ENCODE measurements at places on chromosomes 3 and 15.

- no peak for DNase-seq
These were observed 88.7 kb upstream of the MRPL3 start for GRCh38 chr3:131591394-131592014.

GRCh38 chr15:71278989-71279756 is 163.9 kb downstream of the THSD4 start:
- no peak for DNase-seq

GRCh38 chr3:71863563-71864190 is 78.7 kb upstream of the PROK2 start:
- DNase-seq = no peak

- no peak for DNase-seq
These were observed 56.1 kb upstream of the CACNA2D3 start for GRCh38 chr3:54066253-54066652.

GRCh38 chr15:57235873-57236272 is 140.4 kb upstream of the CGNL1 start:
- no peak for DNase-seq

DNA sequence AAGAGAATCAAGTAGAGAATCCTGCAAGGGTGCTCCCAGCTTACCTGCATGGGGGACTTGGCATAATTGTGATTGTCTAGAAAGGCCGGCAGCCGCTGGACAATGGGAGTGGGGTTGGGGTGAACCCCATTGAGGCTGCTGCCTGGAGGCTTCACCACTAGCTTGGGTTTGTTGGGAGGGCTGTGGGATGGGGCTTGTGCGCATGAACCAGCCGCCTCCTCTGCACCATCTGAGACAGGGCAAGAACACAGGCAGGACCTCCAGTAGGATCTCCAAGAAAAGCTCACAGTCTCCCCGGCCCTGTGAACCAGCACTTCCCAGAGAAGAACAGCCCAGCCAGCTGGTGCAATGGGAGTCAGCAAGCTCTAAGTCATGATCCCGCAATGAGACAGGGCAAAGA is 39.8 kb downstream of the SEMA3G start:
- no peak for DNase-seq

- no peak for DNase-seq
These were observed 44.5 kb downstream of the CTDSPL start for GRCh38 chr3:37905987-37906674.

DNA sequence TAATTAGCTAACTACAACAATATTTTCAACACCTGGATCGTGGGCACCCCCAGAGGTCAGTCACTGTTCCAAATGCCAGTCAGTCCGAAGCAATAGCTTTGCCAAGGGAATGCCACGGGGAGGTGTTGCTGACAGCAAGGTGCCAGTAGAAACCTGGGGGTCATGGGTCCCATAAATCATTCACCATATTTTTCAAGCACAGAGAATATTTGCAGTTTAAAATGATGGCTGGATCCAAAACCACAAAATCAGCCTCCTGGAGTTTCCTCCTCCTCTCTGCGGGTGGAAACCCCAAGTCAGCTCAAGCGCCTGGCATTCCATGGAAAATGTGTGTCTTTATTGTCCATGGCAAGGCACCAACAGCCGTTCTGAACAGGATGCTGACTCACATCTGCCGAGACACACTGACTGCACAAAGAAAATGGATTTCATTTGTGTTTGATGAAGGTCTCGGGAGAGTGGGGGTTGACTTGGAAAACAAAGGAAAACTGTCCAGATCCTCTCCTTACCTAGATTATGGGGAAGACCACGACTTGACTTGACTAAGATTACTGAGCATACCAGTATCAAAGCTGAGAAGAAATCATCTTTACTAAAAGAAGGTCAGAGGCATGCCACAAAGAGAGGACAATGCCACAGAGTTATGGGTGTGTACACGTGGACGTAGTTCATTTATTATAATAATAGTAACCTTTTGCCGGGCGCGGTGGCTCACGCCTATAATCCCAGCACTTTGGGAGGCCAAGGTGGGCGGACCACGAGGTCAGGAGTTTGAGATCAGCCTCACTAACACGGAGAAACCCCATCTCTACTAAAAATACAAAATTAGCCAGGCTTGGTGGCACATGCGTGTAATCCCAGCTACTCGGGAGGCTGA is 26.4 kb downstream of the ANXA2 start:
- DNase-seq = no peak

DNA sequence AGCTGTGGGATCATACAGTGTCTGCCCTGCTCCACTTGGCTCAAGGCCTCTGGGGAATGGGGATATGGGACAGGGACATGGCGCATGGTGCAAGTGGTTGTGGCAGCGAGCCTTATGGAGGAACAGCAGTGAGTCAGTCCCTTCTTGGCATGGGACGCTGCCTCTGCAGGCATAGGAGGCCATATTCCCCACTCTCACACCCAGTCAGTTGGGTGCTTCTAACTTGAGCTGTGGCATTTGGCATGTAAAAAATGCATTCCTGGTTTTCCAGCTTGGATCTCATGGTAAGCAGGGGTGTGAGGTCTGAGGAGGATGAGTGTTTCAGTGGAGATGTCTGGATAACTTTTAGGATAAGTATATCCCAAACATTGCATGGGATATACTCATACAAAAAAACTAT is 31.6 kb upstream of the UBE2Q2 start:
- no peak for DNase-seq

DNA sequence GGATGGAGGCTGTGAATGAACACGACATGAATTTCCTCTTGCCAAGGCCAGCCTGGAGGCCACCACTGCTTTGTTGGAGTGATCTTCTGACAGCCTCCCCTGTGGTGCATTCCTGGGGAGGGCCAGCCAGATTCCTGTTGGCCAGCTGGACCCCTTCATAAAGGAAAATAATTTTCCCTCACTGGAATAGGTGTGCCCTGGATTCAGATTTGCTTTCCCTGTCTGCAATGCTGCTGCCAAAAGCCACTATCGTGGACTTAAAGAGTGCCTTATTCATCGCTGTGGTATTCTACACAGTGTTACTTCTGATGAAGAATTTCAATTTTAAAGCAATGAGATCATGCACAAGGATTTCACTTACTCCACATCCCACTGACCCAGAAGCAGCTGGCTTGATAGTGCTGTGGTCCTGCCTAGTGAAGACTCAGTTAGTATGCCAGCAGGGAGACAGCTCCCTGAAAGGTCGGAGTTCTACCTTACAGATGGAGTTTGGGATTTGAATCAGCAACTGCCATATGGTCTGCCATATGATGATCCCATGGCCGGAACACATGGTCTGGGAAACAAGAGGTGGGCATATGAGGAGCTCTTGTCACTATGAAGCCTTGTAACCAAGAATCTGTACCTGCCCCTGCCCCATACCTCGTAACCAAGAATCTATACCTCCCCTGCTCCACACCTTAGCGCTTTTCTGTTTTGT is 145.2 kb downstream of the KLF13 start:
- no peak for DNase-seq

GRCh38 chr15:70187331-70187730 is 89.6 kb upstream of the TLE3 start:
- DNase-seq = no peak

GRCh38 chr3:106160396-106160795 is 291.6 kb upstream of the CBLB start:
- no peak for DNase-seq

GRCh38 chr15:40595773-40596172 is 1.7 kb downstream of the KNL1 start:
- DNase-seq = no peak

- DNase-seq = no peak
These were observed 26.3 kb downstream of the KCNMB3 start for GRCh38 chr3:179224584-179224983.

DNA sequence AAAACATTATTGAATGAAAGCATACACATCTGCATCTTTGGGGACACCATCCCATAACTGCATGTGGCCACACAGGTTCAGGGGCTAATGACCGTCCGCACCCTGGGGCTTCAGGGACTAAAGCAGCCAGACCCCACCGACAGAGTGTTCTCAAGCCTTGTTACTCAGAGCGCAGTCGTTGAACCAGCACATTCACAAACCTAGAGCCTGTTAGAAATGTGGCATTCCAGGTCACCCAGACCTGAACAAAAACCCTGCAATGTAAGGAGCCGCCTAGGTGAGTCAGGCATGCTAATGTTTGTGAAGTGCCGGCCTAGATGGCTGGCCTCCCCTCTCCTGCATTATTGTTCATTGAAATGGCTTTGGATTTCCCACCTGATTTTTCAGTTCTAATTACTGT is 52.3 kb upstream of the HACD2 start:
- DNase-seq = no peak

GRCh38 chr15:56759450-56759845 is 26.1 kb upstream of the ZNF280D start:
- no peak for DNase-seq

DNA sequence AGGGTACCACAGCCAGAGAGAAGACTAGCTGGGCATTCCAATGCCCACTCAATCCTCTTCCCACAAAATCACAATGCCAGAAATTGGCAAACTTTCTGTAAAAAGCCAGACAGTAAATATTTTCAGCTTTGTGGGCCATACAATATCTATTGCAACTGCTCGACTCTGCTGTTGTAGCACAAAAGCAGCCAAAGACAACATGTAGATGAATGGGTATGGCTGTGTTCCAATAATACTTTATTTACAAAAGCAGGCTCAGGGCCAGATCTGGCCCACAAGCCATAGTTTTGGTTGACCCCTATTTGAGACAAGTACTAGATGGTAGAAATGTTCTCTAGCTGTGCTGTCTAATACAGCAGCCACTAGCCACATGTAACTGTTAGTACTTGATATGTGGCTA is 330.9 kb downstream of the ERC2 start:
- no peak for DNase-seq

GRCh38 chr15:85756411-85757072 is 38.2 kb downstream of the KLHL25 start:
- no peak for DNase-seq

GRCh38 chr15:35630532-35630931 is 84.6 kb upstream of the DPH6 start:
- DNase-seq = no peak

DNA sequence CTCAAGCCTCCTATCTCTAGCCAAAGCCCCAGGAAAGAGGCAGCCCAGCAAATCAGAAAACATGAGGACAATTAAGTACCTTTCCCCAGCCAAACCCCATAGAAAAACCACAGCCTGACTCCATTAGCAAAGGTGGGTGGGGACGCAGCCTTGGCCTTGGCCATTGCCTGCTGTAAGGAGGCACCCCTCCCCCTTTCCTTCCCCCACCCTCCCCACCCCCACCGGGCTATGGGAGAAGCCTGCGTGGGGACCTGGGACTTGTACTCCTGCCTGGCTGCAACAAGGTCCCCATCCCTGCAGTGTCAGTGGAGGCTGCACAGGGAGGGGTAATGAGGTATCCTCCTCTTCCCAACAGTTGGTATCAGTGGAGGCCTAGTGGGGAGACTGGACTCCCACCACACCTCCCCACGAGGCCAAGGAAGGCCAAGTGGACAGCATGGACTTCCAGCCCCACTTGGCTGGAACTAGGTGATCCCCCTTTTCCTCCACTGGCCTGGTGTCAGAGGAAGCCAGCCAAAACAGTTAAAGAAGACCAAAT is 20.5 kb downstream of the PRR23E start:
- no peak for DNase-seq

DNA sequence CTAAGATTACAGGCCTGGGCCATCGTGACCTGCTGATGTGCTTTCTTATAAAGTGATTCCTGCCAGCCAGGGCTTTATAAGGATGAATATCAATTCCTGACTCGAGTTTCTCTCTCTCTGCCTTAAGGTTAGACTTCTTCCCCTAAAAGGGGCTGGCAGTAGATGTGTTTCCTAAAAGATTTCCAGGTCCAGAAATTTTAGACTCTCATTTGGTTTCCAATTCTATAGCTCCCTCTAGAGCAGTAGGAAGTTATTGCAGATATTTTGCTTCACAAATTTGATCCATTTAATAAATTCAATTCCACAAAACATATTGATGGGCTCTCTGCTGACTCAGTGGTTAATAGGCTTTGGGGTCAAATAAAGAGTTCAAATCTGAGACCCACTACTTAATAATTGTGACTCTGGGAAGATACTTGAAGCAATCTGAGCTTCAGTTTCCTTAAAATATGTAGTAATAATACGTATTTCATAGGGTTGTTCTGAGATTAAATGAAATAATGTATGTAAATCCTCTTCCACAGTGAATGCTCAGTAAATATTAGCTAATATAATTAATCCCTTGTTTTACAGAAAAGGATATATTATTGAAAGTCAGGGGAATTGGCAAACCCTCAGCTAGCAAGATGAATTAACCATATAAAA is 2.1 kb downstream of the TRIM69 start:
- no peak for DNase-seq

- DNase-seq = no peak
These were observed 378.6 kb downstream of the MAGI1 start for GRCh38 chr3:65660000-65660598.

DNA sequence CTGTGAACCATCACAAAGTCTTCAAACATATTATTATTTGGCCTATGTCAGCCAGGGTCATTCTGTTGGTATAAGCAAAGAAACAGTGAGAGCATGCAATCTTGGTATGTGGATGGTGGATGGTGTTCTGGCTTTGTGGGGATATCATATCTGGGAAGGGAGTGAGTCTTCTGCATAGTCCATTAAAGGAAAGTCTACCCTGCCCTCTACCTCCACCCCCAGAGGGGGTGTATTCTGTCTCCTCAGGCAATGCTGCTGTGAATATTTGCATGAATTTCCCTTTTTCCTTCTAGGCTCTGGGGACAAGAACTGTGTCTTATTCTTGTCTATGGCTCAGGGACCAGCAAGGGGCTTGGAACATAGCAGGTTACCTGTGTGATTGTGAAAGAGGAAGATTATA is 495.8 kb downstream of the PDCD6IP start:
- no peak for DNase-seq

GRCh38 chr3:126982126-126982470 is 817 bp upstream of the PLXNA1 start:
- DNase-seq = peak; percentile 63

- DNase-seq = no peak
These were observed 263.3 kb upstream of the TPM1 start for GRCh38 chr15:62779036-62779770.

DNA sequence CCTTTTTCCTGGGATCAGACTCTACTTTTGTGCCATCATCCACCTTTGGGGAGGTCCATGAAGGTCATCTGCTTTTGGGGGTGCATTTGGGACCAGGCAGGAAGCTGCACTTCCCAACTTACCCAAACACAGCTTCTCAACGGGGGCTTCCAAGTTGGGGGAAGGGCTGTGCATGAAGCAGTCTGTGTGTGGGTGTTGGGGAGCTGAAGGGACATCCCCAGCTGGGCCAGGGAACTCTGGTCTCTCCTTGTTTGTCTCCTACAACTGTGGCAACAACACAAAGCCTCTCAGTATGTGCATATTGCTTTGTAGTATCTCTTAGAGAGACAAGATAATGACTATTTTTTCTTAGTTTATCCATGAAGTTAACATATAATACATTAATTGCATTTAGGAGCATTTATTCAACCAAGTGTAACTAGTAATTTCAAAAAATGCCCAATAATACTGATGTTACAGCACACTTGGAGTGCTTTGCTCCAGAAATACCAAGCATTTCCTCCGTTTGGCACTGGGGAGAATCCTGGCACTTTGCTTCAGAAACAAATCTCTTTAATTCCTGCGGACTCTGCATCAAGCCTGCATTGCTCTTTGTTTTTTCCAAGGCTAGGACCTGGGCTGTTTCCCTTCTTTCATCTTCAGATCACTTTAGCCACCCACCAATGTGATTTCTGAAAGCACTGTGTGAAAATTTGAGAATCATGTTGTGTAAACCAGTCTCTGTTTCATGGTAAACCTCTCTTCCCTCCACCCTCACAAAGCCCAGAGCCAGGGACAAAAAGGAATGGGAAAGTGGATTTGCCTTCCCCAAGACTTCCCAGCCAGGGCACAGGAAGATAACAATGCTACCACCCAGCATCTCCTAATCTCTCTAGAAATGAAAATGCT is 126.2 kb upstream of the PFN2 start:
- no peak for DNase-seq

- no peak for DNase-seq
These were observed 2.7 kb upstream of the ANKRD63 start for GRCh38 chr15:40285554-40286011.
